Activated T-cell treated with anti-CD3 and anti-CD28 coated beads, Interleukin-2, amount 50 U/mL, for 72 hours (primary cell): ENCODE measurements at places on chromosomes 16 and 17. TPM values are rescaled to one million over a fixed set of nuclear protein-coding genes. Genes with fewer than 3 reads are reported as not detected.

DNA sequence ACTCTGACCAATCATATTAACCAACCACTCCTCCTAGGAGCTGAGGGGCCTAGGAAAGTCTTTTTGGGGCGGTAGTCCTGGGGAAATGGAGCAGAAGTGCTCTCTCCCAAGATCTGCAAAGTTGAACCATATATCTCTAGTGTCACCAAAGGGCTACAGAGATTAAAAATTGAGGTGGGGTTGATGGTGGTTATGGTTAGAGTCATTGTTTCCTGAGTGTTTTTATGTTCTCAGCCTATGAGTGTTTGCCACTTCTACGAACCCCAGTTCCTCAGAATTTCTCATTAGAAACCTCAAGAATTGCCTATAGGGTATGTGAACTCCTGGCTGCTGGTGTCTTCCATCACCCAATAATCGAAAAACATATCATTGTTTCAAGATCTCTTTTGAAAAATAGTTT lies 217.8 kb downstream of the CDRT15L2 start:
- H3K4me1 ChIP-seq = peaks cover 18% of the 10 kb centered on the region
- no peak for DNase-seq
- H3K27ac ChIP-seq = peak overlapping the region; percentile 81
- no peaks in the 10 kb centered on the region for H3K36me3 ChIP-seq
- no peak overlapping the region for H3K4me3 ChIP-seq

DNA sequence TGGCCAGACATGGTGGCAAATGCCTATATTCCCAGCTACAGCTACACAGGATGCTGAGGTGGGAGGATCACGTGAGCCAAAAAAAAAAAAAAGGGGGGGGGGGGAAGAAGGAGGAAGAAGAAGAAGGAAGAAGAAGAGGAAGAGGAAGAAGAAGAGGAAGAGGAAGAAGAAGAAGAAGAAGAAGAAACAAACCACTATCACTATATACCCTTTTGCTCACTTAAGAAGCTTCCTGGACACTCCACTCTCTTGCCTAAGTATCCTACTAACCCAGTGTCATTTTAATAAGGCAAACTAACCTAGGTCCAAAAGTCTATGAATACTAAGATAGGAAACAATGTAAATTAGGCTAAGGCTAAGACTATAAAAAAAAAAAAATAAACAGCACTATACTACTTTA lies 54.8 kb downstream of the GPATCH8 start:
- peaks cover 28% of the 10 kb centered on the region for H3K4me1 ChIP-seq
- peaks cover 2% of the 10 kb centered on the region for H3K36me3 ChIP-seq
- H3K27ac ChIP-seq = no peak overlapping the region
- no peak overlapping the region for H3K4me3 ChIP-seq
- DNase-seq = no peak

DNA sequence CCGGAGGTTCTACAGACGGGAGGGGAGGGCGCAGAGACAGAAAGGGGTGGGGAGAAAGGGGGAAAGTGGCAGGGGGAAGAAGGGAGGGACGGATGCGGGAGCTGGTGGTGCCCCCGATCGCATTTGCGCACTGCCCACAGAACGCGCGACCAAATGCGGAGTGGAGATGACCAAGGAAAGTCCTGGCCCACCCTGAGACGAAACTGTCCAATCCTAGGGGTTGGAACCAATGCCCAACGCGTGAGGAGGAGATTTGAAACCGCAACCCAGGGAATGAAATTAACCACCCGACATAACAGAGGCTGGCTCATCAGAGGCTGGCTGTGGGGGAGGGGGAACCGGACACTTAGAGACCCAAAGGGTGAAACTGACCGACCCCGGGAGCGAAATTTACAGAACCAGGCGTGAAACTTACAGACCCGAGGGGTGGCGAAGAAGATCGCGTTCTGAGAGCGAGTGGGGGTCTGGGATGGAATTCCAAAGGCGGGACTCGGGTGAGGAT lies 1.4 kb downstream of the HES7 start:
- no peak overlapping the region for H3K27ac ChIP-seq
- peak overlapping the region; percentile 88 for H3K4me3 ChIP-seq
- H3K4me1 ChIP-seq = peaks cover 80% of the 10 kb centered on the region
- peaks cover 3% of the 10 kb centered on the region for H3K36me3 ChIP-seq
- peak; percentile 28 for DNase-seq

GRCh38 chr17:81396722-81397313 lies 1.6 kb downstream of the BAHCC1 start:
- H3K36me3 ChIP-seq = peaks cover 4% of the 10 kb centered on the region
- H3K4me1 ChIP-seq = peaks cover 30% of the 10 kb centered on the region
- peak; percentile 57 for DNase-seq
- peaks cover 56% of the 10 kb centered on the region for H3K27me3 ChIP-seq
- peak overlapping the region; percentile 57 for H3K27ac ChIP-seq

DNA sequence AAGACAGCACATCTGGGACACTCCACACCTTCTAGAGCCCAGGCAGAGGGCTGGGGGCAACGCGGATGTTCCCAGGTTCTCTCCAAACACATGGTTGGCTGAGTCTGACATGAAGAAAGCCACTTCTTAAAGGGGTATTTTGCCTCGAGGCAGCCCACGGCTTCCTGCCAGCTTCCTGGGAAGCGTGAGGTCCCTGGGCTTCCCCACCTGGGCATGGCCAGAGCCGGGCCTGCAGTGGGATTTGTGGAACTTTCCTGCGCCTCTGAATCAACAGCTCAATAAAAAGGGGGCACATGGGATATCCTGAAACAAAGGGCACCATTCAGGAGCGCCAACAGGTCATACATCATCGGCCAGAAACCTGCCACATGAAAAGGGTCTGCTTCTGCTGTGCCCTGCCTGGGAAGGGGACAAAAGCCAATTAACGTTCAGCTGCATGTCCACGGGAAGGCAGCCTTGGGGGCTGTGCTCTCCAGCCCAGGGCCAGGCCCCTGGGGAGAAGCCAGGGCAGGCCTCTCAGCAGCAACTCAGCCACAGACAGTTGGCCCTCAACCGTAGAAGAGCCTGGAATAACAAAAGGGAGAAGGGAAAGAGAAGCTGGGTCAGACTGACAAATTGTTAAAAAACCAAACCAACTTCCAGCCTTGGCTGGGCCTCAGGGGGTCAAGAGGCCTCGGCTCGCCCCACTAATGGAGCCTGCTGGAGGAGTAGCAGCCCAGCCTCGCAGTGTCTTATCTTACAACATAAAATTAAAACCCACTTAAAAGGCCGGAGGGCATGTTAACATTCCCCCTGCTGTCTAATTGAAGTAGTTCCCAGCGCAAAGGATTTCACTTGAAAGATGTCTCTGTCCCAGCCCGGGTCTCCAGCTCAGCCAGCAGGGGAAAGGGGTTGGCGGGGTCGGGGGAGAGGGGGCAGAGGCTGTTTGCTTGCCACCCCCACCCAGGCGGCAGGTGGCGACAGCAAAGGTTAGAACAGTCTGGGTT lies 34.2 kb downstream of the TBX4 start:
- H3K4me1 ChIP-seq = no peaks in the 10 kb centered on the region
- DNase-seq = no peak
- no peak overlapping the region for H3K27ac ChIP-seq
- peaks cover 7% of the 10 kb centered on the region for H3K27me3 ChIP-seq

DNA sequence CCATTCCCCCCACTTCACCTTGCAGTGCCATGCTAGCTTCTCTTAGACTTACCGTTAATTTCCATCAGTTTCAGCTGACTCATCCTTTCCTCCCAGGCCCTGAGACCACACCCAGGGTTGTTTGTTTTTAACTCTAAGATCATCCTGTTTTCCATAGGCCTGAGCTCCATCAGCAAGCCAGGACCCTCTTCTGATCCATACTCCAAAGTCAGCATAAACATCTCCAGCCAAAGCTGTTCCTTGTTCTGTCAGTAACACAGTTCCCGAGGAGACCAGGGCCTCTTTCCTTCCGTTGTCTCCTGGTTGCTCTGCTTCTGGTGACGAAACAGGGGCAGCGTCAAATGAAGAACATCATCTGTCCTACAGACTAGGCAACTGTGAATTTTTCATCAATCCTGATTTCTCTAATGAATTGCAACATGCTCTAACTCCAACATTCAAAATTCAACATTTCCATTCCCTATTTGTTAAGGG lies 83.8 kb upstream of the HNF1B start:
- no peak for DNase-seq
- H3K27ac ChIP-seq = no peak overlapping the region
- H3K27me3 ChIP-seq = peaks cover 31% of the 10 kb centered on the region
- no peak overlapping the region for H3K4me3 ChIP-seq

- H3K4me1 ChIP-seq = peaks cover 20% of the 10 kb centered on the region
- peak within 1 kb of the TSS; percentile 29 for H3K27ac ChIP-seq
- peak within 1 kb of the TSS; percentile 87 for H3K4me3 ChIP-seq
- no peaks in the 10 kb centered on the region for H3K27me3 ChIP-seq
These were observed at the start of gene FBXO47 for GRCh38 chr17:38967290-38967738. Gene FBXO47 (minus strand): TSS chr17:38967403. CDS start chr17:38963025, 4,378 bp downstream.

DNA sequence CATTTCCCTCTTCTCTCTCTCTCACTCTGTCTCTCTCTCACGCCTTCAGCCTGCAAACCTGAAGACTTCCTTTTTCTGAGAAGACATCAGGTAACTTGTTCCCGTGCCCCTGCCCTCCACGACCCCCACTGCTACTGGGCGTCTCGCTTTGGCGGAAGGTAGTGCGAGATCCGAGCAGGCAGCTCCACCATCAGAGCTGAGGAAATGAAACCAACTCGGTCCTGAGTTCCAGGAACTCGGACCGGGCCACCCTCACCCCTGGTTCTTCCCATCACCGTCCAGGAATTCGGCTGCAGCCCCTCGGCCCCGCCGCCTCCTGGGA lies 585 bp downstream of the MLKL start:
- DNase-seq = peak; percentile 38
- H3K27ac ChIP-seq = peak overlapping the region; percentile 99
- H3K27me3 ChIP-seq = no peaks in the 10 kb centered on the region
- H3K4me3 ChIP-seq = peak overlapping the region; percentile 98
- peaks cover 70% of the 10 kb centered on the region for H3K4me1 ChIP-seq

The PRSS53 gene
- total RNA-seq = 6.2 TPM

- no peak for DNase-seq
- no peaks in the 10 kb centered on the region for H3K27me3 ChIP-seq
- H3K4me3 ChIP-seq = no peak overlapping the region
- H3K27ac ChIP-seq = no peak overlapping the region
- H3K4me1 ChIP-seq = peaks cover 15% of the 10 kb centered on the region
These were observed 20.3 kb downstream of the NF1 start for GRCh38 chr17:31114956-31115555.

- no peaks in the 10 kb centered on the region for H3K36me3 ChIP-seq
- DNase-seq = no peak
- no peak overlapping the region for H3K4me3 ChIP-seq
- H3K27me3 ChIP-seq = no peaks in the 10 kb centered on the region
- H3K4me1 ChIP-seq = peaks cover 38% of the 10 kb centered on the region
- no peak overlapping the region for H3K27ac ChIP-seq
These were observed 3.3 kb downstream of the IFT20 start for GRCh38 chr17:28331891-28332420.

- peaks cover 1% of the 10 kb centered on the region for H3K36me3 ChIP-seq
- H3K27me3 ChIP-seq = no peaks in the 10 kb centered on the region
- DNase-seq = no peak
- H3K4me3 ChIP-seq = no peak overlapping the region
These were observed 16.0 kb downstream of the MYO15A start for GRCh38 chr17:18124345-18125126.
